ENCODE measurements at places on chromosomes 6 and 20.

- DNase-seq = no peak
Observed at GRCh38 chr6:159913862-159914564, 23.2 kb downstream of the MAS1 start.

GRCh38 chr6:228881-229651 lies 63.2 kb upstream of the DUSP22 start:
- DNase-seq = no peak

- no peak for DNase-seq
Observed at GRCh38 chr6:33081098-33081824, 5.5 kb downstream of the HLA-DPB1 start.

DNA sequence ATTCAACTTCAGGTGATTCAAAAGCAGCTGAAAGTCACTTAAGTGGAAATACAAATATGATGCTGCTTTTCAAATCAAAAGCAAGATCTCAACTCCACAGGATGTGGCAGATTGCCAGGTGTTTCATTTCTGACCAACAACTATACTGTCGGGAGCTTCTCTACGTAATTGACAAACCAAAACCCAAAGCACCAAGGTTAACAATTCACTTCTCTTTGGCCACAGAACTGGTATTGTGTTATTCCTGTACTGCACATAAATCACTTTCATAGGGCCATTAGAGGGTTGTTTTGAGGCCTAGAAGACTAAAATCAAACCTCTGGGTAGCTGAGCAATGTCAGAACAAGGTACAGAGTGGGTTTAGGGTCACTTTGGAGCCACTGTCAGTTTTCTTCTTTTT lies 169.7 kb downstream of the HAO1 start:
- peak; percentile 31 for DNase-seq
